ENCODE measurements at places on chromosomes 16 and 17. TPM values are rescaled to one million over a fixed set of nuclear protein-coding genes. Genes with fewer than 3 reads are reported as not detected.

The TEX19 gene
- under 0.01 TPM for total RNA-seq

The TMC8 gene
- total RNA-seq: not detected

The SLC6A2 gene
- not detected for total RNA-seq

The CLDN7 gene
- 5.2 TPM for total RNA-seq

The TPSG1 gene
- not detected for total RNA-seq

The MT1H gene
- not detected for total RNA-seq

The RHBDL3 gene
- total RNA-seq: under 0.01 TPM

The KRTAP1-5 gene
- 16.4 TPM for total RNA-seq

The TBC1D16 gene
- 32.8 TPM for total RNA-seq

The MYH11 gene
- total RNA-seq: 0.64 TPM

The PYDC1 gene
- not detected for total RNA-seq

The TBX2 gene
- 12.5 TPM for total RNA-seq

The HAP1 gene
- under 0.01 TPM for total RNA-seq

The KRT31 gene
- total RNA-seq: not detected

The CTCF gene
- total RNA-seq: 33.7 TPM

The SEBOX gene
- not detected for total RNA-seq

The BCAS3 gene
- total RNA-seq: 23.7 TPM

The GFAP gene
- 0.86 TPM for total RNA-seq

The GAS7 gene
- total RNA-seq: 8.6 TPM

The EFCAB3 gene
- not detected for total RNA-seq

The BICDL2 gene
- total RNA-seq: not detected

The OR1A1 gene
- total RNA-seq: not detected

The AGRP gene
- not detected for total RNA-seq

The SF3B3 gene
- total RNA-seq: 154 TPM

The SLC6A4 gene
- not detected for total RNA-seq

The AMFR gene
- total RNA-seq: 302 TPM

The G6PC1 gene
- not detected for total RNA-seq

The OR3A3 gene
- total RNA-seq: not detected

The TP53TG3 gene
- not detected for total RNA-seq

The TBC1D26 gene
- not detected for total RNA-seq

The SPNS3 gene
- total RNA-seq: not detected

The KRTAP9-4 gene
- total RNA-seq: not detected

The IGSF6 gene
- total RNA-seq: not detected

The PIK3R5 gene
- total RNA-seq: under 0.01 TPM

The ATP1B2 gene
- not detected for total RNA-seq

The CD7 gene
- total RNA-seq: not detected

The IRX6 gene
- total RNA-seq: not detected

The BCAR1 gene
- 87.2 TPM for total RNA-seq

The CORO1A gene
- 3.5 TPM for total RNA-seq

The SPATA22 gene
- total RNA-seq: 3.5 TPM

The SULT1A4 gene
- total RNA-seq: 0.43 TPM

The DNAH9 gene
- not detected for total RNA-seq

The CX3CL1 gene
- total RNA-seq: 0.32 TPM

The ZNF764 gene
- 4.3 TPM for total RNA-seq

The ZPBP2 gene
- total RNA-seq: not detected

The MEFV gene
- total RNA-seq: under 0.01 TPM

The CNGB1 gene
- not detected for total RNA-seq

The TPPP3 gene
- total RNA-seq: 0.86 TPM

All from fibroblast of villous mesenchyme (primary cell).